Activated CD4-positive, alpha-beta T cell treated with anti-CD3 and anti-CD28 coated beads for 1 hour (primary cell): ENCODE measurements at places on chromosomes 2 and 18.

DNA sequence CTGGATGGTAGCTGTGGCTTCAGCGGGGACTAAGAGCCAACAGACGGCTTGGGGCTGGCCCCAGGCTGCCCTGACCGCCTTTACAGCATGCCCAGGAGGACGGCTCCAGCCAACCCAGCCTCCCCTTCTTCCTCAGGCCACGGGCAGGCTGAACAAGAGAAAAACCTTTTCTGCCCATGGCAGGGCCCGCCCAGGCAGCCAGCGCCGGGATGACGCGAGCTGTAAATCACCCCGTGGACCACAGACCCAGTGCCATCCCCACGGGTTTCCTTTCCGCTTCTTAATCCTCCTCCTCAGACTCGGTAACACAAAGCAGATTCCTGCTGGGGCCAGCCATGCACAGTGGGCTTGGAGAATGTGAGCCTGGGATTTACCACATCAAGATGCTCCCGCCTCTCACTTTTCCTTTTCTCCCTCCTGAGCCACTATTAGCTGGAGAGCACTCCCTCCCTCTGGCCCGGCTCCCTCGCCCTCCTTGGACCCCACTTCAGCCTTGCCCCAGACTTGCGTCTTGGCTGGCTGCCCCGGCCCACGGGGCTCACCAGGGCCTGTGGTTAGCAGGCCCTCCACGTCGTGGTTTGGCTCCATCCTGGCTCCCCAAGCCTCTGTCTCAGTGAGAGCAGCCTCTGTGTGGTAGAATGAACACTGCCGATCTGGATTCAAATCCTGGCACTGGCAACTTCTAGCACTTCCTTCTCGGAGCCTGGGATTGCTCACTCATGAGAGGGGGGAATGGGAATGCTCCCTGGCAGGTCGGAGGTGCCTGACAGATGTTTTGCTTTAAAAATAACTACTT, 31.4 kb downstream of the ATOH8 start:
- no peak for DNase-seq

DNA sequence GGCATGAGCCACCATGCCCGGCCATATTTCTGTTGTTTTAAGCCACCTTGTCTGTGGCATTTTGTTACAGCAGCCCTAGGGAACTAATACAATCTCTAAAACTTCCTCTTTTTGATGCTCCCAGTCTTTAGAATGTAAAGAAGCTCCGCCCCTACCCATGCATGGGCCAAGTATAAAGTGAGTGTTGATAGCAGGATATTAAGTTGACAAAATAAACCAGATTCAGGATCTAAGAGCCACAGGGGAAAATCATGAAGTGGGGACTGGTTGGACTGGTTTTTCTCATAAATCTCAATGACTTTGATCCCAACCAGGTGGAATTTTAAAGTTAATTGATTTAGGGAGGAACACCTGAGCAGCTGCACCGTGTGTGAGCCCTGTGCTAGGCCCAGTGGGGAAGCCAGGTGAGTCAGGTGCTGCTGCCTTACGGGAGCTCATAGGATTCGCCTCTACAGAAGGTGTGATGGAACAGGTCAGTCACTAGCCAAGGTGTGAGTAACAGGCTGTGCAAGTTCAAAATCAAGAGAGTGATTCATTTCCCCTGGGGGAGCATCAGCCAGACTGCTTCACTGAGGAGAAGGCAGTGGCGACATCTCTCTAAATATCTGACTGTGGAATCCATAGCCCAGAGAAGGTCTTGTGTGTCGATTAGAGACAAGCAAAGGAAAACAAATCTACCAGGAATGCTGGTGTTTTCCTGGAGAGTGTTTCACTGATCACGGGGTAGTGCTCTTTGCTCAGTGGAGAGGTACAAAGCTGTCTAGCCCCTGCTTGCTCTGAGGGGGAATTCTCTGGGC, 63.0 kb upstream of the MSH2 start:
- DNase-seq: no peak

GRCh38 chr18:45171679-45172191, 443.5 kb upstream of the SLC14A2 start:
- DNase-seq: no peak

DNA sequence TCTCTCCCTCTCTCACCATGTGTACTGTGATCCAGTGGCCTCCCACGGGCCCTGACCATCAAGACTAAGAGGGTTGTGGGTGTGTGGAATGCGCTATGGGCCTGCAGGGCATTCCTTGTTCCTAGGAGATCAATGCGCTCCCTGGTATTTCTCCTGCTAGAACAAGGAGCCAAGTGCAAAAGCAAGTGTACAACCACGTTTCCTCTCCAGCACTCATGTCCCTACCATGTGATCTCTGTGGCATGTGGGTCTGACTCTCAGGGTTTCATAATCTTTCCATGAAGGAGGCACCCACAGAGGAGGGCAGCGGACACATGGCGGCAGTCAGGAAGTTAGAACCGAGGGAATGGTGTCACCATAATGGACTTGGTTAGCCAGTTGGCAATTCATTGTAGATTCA, 91.4 kb downstream of the MAPK4 start:
- no peak for DNase-seq

DNA sequence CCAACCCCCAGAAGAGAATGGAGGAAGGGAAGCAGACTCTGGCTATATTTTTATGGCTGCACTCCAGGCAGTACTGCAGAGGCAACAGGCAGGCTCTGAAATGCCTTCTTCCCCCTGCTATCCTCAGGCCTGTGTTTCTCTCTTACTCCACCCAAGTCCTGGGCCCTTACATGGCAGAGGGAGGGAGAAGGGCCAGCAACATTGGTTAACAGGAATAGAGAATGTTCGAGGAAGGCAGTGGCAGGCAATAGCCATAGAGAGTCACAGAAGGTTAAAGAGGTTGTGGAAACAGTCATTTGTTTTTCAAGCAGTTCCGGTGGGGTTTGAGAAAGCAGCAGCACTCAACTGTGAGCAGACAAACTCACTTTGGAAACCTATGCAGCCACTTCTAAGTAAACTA, 15.1 kb upstream of the DARS1 start:
- DNase-seq: no peak

- DNase-seq: no peak
These were observed at the start of gene RTP5 for GRCh38 chr2:241869087-241869961. Gene RTP5 (plus strand): TSS chr2:241869729. CDS start chr2:241869757, 28 bp downstream.

DNA sequence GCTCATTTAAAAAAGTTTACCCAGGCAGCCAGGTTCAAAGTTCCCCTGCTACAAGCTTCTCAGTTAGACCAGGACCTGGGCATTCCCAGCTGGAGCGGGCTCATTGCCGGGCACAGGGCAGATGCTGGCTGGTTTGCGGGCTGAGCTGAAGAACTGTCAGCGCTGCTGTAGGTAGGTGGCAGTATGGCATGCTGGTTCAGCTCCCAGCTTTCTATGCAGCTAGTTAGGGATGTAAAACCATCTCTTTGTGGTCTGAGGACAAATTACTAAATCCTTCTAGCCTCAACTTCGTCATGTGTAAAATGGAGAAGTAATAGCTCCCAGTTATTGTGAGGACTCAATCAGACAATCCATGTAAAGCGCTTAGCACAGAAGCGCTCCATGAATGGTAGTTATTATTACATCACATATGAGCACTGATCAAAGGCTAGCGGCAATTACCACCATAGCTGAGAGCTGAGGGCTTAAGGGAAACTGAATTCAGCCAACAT, 2.4 kb upstream of the LDLRAD4 start:
- DNase-seq: peak; percentile 39

DNA sequence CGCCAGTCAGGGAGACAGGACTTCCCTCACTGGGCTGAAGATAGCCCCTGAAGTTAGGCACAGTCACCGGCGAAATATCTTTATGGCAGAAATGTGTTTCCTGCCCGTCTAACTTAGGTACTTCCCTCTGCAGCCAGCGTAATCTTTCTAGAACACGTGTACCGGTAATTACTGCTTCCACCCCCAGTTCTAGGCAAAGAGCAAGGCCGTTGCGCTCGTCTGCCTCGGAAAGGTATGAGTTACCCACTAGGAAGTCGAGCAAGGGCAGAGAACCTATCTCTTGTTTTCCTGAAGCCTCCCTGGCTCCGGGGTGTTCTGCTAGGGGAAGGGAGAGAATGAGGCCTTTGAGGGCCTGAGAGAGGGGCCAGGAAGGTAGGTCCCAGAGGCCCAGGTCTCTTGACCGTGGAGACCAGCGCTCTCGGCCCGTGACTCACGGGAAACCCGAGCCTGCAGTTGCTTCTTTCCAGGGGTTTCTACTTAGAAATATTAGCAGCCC, 70.0 kb downstream of the TWSG1 start:
- DNase-seq: no peak

DNA sequence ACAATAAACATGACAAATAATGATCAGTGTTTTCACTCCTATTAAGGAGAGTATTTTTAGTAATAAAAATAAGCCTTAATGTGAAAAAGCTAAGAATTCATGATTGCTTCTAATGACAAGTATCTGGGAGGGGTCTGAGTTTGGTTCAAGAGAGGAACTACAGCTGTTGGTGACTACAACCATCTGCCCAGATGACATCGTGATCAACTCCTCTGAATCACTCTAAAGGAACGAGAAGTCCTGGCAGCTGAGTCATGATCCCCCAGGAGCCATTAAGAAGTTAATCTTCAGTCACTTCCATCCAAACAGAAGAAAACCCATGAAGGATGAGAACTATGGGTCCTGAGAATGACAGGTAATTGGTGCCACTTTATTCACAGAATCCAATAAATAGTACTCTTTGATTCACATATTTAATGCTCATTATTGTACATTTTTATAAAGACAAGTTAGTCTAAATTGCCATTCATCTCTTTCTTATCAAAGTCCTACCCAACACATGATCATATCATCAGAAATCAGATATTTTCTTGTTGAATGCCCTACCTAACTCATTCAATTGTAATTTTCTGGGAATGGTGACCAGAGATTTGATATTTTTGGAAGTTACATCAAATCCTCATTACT, 6.8 kb downstream of the TFPI start:
- DNase-seq: no peak

- DNase-seq: no peak
These were observed 857 bp upstream of the CROCC2 start for GRCh38 chr2:240905176-240905781.

- DNase-seq: no peak
These were observed 26.8 kb downstream of the SULT1C2 start for GRCh38 chr2:108315444-108315934.

DNA sequence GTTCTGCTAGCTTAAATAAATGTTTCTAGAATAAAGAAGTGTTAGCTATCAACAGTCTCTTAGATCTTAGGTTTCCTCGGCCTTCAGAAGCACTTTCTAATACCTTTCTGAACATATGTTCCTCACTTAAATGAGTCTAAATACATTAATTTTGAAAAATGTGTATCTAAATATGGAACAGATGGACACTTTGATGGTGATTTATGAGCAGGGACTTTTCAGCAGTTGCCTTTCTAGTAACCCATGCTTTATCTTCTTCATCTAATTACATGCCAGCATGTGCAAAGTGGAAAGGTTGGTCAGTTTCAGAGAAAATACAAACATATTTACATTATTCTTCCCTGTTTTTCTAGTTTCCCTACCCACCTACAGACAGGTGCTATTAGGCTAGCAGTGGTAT, 797.0 kb upstream of the CHAC2 start:
- no peak for DNase-seq

DNA sequence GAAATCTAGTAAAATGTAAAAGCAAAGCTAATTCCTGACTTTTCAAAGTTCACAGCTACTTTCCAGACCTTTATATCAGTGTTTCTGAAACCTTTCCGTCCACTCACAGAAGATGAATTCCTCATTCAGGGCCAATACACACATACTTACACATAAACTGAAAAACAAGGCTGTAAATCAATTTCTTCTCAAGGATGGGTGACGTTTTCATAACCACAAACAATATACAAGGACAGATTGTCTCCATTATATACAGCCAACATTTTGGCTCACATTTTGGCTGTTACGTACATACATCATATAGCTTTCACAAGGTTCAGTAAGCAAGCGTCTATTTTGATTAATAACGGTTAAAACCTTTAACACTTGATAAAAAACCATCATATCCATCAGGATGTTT, 1.4 kb downstream of the RPRD1A start:
- no peak for DNase-seq

- DNase-seq: no peak
These were observed 33.9 kb upstream of the SEMA4C start for GRCh38 chr2:96903815-96904214.

DNA sequence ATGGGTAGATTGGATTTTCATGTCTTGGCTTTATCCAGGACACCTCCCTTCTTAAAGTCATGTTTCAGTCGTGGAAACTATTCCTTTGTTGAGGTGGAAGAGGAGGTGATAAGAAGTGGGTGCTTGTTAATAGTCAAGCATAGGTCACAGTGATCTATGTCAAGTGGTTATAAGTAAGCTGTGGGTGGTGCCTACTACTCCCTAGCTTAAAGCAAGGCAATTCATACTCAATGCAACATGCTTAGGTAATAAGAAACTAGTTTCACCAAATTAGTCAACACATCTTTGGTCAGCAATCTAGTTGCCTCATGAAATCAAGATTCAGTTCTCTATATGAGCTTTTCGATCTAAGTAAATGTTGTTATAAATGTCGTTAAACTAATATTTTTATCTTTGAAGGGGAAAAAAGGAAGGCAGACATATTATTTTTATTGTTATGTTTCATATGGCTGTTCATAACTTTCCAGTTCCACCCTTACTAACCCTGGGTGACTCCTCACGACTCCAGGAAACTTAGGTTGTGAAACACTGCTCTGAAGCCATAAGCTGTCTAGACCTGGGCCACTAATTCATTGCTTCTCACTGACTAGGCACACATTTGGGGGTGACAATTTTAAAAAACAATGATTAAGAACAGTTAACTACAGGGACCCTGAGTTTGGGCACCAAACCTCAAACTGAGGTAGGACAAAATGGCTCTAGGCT, 5.8 kb upstream of the ABCB11 start:
- DNase-seq: no peak

- DNase-seq: no peak
These were observed 42.6 kb upstream of the HNRNPA3 start for GRCh38 chr2:177169810-177170514.

GRCh38 chr2:135916207-135916606, 40.0 kb upstream of the MCM6 start:
- DNase-seq: no peak

- DNase-seq: no peak
These were observed 233.9 kb downstream of the SATB2 start for GRCh38 chr2:199223791-199224190.

GRCh38 chr2:41867553-41867952, 180.3 kb upstream of the PKDCC start:
- no peak for DNase-seq

DNA sequence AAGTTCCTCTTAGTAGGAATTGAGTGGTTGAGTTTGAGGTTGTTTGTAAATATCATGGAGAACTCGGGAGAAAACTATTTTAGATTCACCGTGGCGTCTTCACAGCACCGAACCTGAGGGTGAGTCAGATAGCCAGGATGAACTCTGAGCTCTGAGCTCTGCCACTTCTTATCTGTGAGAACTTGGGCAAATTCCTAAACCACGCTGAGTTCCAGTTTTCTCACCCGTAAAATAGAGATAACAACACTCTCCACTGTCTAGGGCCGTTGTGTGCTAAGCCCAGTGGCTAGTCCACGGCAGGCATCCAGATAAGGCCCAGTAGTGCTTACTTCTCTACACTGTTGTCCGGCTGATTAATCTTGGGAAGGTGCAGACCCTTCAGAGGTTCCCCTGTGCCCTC, 7.0 kb downstream of the KIF5C start:
- no peak for DNase-seq
